ENCODE measurements at places on chromosomes 12 and 14.

- no peak for DNase-seq
Observed at GRCh38 chr12:104222976-104223375, 7.4 kb downstream of the TXNRD1 start.

DNA sequence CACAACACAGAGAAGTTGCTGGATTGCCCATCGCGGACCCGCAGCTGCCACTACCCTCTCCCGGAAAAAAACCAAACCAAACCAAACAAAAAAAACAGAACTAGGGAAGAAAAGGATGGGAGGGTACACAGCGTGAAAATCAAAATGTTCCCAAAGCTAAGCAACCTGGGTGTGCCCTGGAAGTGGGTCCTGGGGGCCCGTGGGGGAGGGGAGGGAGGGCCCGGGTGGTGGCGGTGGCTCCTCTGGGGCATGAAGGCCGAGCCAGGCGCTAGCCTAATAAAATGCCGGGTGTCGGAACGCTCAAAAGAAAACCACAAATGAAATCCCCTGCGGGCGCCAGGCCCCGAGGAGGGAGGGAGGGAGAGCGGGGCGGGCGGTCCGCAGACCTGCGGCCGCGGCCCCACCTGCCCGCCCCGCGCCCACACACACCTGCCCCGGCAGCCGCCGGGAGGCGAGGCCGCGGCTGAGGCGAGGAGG lies 787 bp downstream of the HECTD4 start:
- DNase-seq: peak; percentile 23

GRCh38 chr12:54029529-54030441 lies 1.5 kb downstream of the HOXC6 start:
- no peak for DNase-seq

DNA sequence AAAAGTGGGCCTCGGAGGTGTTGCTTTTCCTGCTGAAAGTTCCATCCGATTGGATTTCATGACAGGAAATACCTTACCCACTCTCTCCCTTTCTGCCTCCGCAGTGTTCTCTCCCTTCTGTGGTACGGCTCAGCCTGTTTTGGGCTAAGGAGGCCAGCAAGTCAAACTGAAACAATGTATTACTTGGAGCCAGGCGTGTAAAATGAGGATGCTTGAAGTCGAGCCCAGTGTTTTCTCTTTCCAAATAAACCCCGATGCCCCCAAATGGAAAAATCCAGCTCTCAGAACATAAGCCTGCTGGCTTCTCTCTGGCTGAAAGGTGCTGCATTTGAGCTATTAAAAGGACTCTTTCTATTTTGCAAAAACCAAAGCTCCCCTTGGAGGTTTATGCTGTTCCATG lies 124.7 kb downstream of the ZNF664 start:
- DNase-seq: no peak

GRCh38 chr12:11797317-11797913 lies 147.9 kb downstream of the ETV6 start:
- no peak for DNase-seq

DNA sequence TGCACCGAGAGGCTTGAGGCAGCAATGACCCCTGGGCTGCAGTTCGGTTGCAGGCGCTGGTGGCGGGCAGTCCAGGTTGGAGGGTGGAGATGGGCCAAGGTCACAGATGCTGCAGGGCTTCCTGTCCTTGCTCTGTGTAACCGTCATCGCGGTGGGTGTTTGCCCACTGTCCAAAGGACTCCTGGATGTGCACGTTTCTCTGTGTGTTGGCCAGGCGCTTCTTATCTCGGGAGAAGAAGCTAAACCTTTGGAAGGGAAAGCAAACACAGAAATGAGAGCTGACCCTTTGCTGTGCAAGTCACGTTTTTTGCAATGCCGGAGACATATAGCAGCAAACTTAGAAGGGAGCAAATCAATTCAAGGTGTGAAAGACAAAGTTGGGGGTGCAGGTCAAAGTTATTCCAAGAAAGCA lies 14.5 kb downstream of the SNRNP35 start:
- DNase-seq: no peak

- DNase-seq: no peak
Observed at GRCh38 chr14:79496701-79497100, 714.6 kb downstream of the DIO2 start.

- DNase-seq: no peak
Observed at GRCh38 chr12:111178181-111179081, 190.5 kb downstream of the PHETA1 start.

GRCh38 chr14:20592574-20592973 lies 1.4 kb upstream of the RNASE12 start:
- DNase-seq: no peak

DNA sequence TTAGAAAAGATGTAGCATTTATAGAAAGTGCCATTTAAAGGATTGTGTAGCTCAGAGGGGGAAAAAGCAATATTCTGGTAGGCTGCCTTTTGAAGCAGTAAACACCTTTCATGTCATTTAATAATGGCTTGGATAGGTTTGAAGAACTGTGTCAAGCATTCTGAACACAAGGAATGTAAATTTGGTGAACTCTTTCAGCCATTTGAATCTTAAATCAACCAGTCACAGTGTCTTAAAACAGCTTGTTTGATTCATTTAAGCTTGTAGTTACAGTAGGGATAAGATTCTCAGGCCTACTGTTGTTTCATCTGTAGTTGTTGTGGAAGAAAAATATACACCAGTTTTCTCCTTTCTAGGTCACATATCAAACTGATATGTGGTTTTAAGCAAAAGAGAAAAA lies 299.4 kb upstream of the NOVA1 start:
- no peak for DNase-seq

- DNase-seq: no peak
Observed at GRCh38 chr12:15962760-15963159, 51.6 kb downstream of the DERA start.

- no peak for DNase-seq
Observed at GRCh38 chr12:24133384-24133783, 183.9 kb upstream of the SOX5 start.

GRCh38 chr14:77830692-77831091 lies 30.8 kb downstream of the ADCK1 start:
- no peak for DNase-seq

- no peak for DNase-seq
Observed at GRCh38 chr14:69208666-69209065, 17.4 kb downstream of the EXD2 start.

DNA sequence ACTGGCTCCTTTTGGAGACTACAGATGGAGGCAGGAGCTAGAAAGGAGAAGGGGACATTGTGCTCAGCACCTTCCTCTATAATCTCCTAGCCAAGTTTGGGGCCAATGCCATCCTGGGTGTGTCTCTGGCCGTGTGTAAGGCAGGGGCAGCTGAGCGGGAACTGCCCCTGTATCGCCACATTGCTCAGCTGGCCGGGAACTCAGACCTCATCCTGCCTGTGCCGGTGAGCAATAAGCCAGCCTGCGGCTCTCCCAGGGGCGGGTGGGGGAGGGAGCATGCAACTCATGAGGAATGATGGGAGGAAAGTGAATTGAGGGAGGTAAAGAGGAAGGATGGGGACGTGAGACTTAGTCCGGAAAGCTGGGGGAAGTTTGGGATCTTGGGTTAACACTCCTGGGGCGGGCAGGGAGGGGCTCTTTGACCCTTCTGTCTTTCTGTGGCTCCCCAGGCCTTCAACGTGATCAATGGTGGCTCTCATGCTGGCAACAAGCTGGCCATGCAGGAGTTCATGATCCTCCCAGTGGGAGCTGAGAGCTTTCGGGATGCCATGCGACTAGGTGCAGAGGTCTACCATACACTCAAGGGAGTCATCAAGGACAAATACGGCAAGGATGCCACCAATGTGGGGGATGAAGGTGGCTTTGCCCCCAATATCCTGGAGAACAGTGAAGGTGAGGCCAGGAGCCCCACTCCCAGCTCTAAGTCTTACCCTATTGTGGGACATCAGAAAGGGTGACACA lies 3.3 kb downstream of the ENO2 start:
- no peak for DNase-seq

- DNase-seq: no peak
Observed at GRCh38 chr14:54756656-54757392, 145.8 kb downstream of the GCH1 start.

DNA sequence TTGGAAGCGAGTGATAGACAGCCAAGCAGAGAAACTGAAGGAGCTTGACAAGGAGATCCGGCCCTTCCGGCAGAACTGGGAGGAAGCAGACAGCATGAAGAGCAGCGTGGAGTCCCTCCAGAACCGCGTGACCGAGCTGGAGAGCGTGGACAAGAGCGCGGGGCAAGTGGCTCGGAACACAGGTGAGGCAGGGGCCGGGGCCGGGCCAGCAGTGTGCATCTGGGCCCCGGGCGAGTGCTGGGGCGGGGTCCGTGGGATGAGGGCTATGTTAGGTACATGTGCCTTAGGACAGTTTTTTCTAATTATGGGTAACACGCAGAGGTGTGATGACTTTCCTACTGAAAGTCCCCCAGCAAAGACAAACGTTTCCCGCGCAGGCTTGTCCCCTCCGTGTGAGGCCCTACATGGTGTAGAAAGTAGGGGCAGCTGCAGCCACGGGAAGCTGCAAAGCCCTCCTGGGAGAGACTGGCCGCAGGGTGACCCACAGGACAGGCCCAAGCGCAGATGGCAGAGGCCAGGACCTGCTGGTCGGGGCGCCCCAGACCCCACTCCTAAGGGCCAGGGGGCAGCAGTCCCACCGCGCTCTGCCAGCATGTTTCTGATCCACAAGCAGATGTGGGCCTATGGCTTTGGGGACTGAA lies 19.1 kb upstream of the AMN start:
- no peak for DNase-seq

- DNase-seq: no peak
Observed at GRCh38 chr12:6612247-6612646, 5.1 kb upstream of the CHD4 start.

DNA sequence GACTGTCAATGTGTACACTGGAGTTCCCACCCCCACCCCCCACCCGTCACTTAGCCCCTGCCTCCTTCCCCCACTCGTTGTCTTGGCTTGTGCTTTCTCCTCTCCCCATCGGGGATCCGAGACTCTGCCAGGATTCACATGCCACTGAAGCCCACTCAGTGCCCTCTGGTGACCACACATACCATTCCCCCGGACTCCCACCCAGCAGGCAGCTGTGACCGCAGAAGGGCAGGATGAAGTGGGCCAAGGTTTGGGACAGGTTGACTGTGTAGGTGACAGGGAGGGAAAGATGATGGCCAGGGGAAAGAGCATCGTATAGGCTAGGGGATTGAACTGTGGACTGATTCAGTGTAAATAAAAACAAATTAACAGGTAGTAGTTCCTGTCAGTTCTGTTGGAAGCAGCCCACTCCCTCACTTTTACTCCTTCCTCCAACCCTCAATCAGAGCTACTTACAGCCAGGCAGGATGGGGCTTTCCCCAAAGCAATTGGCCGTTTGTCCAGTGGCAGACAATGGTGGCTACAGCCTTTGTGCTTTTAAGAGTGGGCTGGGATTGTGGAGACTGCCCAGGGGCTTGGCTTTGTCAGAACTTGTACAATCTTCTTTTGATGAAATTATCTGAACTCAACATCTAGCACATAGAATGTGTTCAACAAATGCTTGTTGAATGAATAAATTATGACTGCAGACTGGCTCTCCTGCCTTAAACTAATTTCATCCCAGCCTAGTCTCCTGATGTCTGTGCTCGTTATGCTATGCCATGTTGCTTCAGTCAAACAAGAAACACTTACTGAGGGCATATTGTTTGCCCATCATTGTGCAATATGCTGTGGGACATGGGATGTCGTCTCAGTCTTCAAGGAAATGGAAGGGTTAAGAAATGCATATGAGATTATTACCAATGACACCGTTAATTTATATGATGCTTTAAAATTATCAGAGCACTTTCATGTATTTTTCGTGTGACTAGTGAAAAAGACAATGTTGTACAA lies 30.2 kb downstream of the TTC9 start:
- no peak for DNase-seq

GRCh38 chr12:21276826-21277225 lies 57.9 kb downstream of the SLCO1A2 start:
- no peak for DNase-seq

GRCh38 chr14:52883658-52884057 lies 67.2 kb downstream of the FERMT2 start:
- no peak for DNase-seq

DNA sequence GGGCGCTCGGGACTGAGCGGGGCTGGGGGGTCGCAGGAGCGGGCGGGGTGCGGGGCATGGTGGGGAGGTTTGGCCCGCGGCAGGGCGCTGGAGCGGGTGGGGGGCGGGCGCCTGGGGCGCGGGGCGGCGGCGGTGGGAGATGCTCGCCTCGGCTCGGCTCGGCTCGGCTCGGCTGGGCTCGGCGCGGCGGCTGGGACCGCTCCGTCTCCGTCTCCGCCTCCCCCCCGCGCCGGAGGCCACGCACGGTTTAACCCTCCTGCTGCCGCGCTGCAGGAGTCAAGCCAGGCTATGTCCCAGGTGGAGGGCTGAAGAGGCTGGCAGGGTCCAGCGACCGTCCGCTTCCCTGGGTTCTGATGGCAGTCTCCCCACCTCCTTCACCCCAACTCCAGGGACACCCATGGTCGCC lies at the start of gene PIANP:
Gene PIANP, minus strand, starts transcription at position 170 of the 406 bp plus-strand sequence. CDS start 2,754 bp downstream, outside the sequence.
- DNase-seq: peak; percentile 41

DNA sequence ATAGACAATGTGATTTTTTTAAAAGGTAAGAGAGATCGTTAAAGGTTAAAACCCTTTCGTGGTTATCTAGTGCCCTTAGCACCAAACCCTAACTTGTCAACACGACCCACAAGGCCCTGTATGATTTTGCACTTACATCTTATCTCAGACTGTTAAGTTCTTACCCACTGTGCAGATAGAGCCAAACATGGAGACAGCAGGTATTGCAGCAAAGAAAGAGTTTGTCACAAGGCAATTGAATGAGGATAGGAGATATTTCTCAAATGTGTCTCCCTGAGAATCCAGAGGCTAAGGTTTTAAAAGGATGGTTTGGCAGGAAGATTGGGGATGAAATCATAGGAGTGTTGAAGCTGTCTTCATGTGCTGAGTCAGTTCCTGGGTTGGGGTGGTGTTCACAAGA lies 313.4 kb downstream of the AEBP2 start:
- DNase-seq: no peak
